ENCODE measurements at places on chromosomes 16 and 17.
A peak's percentile ranks its signal among the peaks of the same experiment; 100 is the strongest.

DNA sequence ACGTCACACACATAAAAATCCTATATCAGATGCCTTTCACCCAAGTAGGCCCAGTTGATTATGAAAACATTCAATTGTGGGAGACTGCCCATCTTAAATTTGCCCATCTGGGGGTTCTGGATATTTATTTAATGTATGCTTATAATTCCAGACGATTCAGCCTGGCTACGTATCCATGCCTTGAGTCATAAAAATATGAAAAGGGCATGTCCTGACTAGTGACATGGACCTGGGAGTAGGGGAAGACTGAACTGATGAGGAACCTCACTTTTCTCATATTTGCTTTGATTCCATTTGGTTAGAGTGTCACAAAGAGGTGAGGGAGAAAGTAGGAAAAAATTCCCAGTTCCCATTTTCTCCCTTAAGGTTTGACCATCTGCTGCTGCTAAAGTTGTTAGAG, 122.5 kb upstream of the GNAO1 start:
- DNase-seq: no peak

DNA sequence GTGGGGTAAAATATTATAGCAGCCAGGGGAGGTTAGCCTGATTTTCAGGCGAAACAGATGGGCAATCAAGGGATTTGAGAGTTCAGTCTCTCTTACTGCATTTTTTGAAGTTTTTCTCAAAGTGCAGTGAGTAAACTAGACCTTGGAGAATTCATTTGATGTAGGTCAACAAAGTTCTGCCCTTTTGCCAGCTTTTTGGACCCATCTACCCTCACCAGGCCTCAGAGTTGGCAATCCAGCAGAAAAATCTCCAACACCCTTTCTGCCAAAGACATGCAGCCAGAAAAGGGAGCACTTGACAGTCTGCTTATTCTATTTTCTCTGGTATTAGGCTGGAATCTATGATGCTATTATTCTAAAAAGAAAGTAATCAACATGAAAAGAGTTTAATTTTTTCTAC, 162.2 kb upstream of the TOM1L1 start:
- no peak for DNase-seq

- peak; percentile 72 for DNase-seq
Measured at GRCh38 chr16:88505405-88506082, 52.5 kb downstream of the ZFPM1 start.

DNA sequence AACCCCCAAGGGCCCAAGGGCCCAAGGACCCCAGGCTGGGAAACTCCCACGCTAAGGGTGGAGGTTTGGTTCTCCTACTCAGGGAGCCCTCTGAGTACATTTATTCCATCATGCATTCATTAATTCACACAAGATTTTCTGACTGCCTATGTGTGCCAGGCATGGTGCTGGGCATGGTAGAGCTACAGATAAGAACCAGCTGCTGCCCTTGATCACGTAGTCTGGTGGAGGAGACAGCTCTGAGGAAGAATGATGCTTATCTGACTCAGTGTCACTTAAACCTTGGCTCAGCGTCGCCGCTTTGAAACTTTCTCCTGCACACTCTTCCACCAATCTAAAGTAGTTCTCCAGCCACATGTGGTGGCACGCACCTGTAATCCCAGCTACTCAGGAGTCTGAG, 3.6 kb upstream of the ARL4D start:
- DNase-seq: no peak

- DNase-seq: peak; percentile 98
Measured at GRCh38 chr16:2777231-2777902, at the start of gene ELOB. TSS of gene ELOB (minus strand) at chr16:2777280. CDS start at chr16:2777239, 41 bp downstream.

DNA sequence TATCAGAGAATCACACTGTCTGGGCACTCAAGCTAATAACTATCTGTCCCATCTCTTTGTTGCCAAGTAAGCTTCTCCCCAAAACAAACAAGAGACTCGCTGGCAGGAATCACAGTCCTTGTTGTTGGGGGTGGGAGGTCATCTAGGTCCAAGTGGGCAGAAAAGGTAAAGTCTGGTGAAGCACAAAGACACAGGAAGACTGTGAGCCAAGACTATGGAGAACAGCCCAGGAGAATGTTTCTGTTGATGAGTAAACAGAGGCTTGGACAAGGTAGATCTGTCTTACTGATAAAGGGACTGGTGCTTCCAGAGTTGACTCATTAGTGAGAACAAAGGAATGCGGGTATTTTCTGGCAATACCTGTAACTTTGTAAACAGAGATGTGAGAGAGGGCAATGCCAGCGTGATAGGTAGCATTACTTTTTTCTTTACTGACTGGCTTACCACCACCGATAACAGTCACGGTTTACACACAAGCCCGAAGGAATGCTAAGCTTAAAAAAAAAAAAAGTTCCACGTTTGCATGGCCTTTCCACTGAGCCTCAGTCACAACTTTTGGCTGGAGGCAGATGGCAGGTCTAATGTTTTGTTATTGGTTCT, 11.5 kb upstream of the MMD start:
- DNase-seq: peak; percentile 53

DNA sequence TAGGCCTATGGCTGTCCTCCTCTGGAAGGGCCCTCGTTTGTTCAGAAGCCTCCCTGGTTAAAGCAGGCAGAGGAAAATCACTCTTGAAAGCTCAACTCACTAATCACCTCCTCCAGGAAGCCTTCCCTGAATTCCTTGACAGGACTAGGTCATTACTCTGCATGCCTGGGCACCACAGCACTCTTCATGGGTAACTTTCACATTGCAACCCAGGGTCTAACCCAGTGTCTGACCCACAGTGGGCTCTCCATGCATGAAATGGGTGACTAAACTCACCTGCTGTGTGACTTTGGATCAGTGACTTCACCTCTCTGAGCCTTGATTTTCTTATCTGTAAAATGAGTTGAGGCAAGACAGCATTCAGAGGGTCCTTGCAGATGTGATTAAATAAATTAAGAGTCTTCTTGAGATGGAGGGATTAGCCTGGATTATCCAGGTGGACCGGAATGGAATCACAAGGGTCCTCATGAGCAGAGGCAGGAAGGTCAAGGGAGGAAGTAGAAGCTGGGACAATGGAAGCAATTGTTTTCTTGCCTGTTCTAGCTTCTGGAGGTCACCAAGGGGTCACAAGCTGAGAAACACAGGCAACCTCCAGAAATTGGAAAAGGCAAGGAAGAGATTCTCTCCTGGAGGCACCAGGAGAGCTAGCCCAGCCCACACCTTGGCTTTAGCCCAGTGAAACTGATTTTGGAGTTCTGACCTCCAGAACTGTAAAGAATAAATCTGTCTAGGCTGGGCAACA, 3.8 kb upstream of the RAI1 start:
- DNase-seq: no peak

DNA sequence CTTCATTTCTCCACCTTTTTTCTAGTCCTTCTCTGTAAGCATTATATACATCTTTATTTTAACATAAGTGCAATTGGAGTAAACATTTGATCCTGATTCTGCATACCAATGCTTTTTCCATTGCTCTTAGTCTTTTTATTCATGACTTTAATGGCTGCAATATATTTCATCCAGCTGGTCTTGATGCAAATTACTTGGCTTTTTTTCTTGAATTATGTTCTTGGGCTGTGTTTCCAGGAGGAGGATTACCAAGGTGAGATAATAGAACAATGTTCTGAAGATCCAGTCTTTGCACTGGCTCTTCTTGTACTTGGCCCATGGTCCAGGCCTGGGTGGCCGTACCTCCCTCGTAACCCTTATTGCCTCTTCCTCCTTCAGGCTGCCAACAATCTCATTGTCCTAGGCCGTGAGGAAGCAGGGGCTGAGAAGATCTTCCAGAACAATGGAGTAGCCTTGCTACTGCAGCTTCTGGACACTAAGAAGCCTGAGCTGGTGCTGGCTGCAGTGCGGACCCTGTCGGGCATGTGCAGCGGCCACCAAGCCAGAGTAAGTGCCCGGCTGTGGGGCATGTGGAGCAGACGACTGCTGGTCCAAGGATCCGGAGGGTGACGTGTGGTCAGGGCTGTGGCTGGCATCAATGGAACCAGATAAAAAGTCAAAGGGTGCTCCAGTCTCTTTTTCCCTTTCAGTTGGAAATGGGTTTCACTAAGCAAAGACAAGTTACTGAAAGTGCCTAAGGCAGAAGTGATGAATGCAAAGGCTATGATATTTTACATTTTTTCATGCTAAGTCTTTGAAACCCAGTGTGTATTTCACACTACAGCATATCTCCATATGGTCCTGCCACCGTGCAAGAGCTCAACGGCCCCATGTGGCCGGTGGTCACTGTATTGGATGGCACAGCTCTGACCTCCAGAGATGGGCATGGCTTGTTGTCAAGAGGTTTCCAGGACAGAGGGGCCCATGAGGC, 6.9 kb downstream of the UNC45B start:
- no peak for DNase-seq

DNA sequence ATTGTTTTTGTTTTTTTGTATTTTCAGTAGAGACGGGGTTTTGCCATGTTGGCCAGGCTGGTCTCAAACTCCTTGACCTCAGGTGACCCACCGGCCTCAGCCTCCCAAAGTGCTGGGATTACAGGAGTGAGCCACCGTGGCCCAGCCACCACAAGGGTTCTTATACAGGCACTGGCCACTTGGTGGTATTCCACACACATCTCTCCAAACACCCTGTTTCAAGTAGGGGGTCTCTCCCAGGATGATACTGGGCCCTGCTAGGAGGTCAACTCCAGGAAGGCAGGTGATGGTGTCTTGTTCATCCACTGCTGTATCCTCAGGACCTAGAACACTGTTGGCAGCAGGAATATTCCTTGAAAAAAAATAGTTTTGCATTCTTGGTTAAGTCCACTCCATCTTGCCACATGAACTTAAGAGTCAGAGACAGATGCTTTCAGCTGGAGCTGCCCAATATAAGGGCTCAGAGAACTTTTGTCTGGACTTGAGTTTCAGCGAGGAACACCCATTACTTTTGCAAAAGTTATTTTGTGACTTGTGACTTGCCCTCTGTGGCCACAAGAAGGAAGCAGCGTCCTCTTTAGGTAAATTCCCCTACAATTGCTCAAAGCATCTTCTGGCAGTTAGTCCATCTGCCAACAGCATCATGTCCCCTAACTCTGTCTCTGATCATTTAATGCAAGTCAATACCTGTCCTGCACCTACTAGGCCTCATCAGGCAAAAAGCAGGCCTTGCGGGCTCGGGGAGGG, 7.4 kb upstream of the EEF2K start:
- no peak for DNase-seq

- DNase-seq: no peak
Measured at GRCh38 chr16:30351586-30352419, 3.3 kb downstream of the CD2BP2 start.
